ENCODE measurements at places on chromosomes 6 and 20.
A peak's percentile ranks its signal among the peaks of the same experiment; 100 is the strongest.

- DNase-seq, result peak; percentile 63
Observed at GRCh38 chr6:4936681-4937041, 67.2 kb downstream of the RPP40 start.

GRCh38 chr6:72966628-72967280 lies 258.5 kb downstream of the KHDC1L start:
- peak; percentile 67 for DNase-seq

DNA sequence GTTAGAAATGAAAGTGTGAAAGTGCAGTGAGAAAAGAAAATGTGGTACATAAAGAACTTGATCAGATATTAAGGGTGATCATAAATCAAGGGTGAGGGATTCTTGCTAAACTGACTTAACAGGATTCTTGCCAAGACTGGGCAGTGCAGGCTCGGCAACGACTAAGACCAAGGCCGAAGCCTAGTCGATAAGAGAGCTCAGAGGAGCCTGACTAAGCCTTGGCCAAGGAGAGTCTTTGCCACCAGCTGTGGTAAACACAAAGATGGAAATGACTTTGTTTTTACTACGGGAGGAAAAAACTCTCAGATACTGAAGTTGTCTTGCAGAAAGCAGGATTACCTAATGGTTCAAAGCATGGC lies 196.6 kb downstream of the LY86 start:
- DNase-seq, result no peak

- no peak for DNase-seq
Observed at GRCh38 chr6:108868647-108869046, 20.4 kb downstream of the ARMC2 start.

GRCh38 chr6:119313937-119314884 lies 35.4 kb downstream of the MAN1A1 start:
- no peak for DNase-seq

DNA sequence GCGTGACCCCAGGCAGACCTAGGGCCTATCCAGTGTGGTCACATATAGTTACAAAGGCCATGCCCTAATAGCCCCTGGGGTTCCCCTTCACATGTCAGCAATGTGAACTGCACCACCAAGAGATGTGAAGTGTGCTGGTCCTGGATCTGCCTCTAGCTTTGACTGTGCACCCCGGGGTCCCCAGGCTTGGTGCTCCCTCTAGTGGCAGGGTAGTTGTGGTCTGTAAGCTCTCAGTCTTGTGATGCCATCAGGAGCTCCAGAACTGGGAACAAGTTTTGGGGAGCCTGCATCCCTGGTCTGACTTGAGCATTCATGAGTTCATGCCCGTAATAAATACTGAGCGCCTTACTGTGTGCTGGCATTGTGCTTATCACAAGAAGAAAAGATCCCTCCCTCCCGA lies 143.4 kb downstream of the DHX35 start:
- DNase-seq, result no peak

GRCh38 chr20:8390037-8390433 lies 258.0 kb downstream of the PLCB1 start:
- no peak for DNase-seq

DNA sequence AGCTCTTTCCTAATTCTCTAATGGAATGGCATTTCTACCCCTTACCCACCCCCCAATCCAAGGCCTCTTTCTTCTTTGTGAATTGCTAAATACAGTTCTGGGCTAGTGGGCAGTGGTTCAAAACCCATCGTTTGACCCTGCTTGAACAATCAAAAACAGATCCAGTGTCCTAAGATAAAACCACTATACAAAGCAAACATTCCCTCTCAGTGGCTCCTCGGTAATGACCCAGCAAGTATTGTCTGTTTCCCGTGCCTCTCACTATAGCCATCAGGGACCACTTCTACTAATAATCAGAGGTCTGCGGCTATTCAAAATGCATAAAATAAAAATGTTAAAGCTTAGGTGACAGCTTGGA lies 143.5 kb upstream of the AKAP12 start:
- DNase-seq, result peak; percentile 79

DNA sequence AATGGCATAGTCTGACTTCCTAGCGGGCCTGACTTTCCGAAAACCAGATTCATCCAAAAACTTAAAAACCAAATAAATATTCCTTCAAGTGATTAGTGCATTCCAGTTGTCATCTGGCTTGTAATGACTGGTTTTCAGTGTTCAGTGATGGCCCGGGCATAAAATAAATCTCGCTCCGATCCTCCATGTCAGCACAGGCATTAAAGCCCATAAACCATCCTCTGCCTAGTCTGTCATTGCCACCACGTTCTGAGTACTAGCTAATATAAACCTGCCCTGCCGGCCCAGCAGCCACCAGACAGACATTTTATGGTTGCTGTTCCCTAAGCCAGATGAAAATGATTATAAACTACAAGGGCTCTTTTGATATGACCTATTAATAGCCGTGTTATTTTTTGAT lies 232.3 kb upstream of the GMDS start:
- peak; percentile 25 for DNase-seq

- DNase-seq, result no peak
Observed at GRCh38 chr6:107813555-107814194, 10.4 kb downstream of the SCML4 start.

Measured in AG10803 (cell line).